Activated CD8-positive, alpha-beta memory T cell treated with anti-CD3 and anti-CD28 coated beads for 4 hours (primary cell): ENCODE measurements at places on chromosomes 3 and 15.

GRCh38 chr3:29936766-29937165 is 655.9 kb downstream of the RBMS3 start:
- no peak for DNase-seq

GRCh38 chr3:158845765-158846350 is 44.0 kb downstream of the MFSD1 start:
- no peak for DNase-seq

DNA sequence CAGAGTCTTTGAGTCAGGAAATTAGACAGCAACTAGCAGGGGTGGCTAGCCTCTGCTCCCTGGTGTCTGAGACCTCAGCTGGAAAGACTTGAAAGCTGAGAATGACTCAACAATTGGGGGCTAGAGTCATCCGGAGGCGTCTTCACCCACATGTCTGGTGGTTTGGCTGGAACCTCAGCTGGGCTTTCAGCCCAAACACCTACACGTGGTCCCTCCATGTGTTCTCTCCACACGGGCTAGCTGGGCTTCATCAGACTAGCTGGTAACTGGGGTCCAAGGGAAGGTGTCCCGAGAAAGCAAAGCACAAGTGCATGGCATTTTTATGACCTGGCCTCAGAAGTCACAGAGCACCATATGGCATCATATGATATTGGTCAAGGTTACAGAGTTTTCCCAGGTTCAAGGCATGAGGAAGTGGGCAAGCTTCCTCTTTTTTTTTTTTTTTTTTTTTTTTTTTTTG is 19.9 kb upstream of the ABHD2 start:
- no peak for DNase-seq

GRCh38 chr3:26208201-26208600 is 414.4 kb upstream of the LRRC3B start:
- DNase-seq, result no peak

- no peak for DNase-seq
These were observed 25.4 kb downstream of the SEMA6D start for GRCh38 chr15:47742742-47743141.

DNA sequence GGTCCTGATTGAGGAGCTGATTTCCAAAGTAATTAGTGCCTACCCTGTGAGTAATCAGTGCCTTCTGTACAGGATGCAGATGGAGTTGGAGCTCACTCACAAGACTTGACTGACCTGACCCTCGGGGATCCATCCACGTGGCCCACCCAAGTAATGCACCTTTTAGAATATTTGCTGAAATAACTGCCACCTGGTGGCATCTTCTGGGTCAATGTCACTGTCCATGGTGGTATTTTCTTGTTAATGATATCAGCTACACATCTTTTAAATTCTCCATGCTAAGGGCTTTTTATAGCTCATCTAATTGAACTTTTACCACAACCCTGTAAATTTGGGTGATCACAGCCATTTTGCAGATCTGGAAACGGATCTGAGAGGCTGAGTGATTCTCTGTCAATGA is 74.3 kb upstream of the ANKRD34C start:
- no peak for DNase-seq

DNA sequence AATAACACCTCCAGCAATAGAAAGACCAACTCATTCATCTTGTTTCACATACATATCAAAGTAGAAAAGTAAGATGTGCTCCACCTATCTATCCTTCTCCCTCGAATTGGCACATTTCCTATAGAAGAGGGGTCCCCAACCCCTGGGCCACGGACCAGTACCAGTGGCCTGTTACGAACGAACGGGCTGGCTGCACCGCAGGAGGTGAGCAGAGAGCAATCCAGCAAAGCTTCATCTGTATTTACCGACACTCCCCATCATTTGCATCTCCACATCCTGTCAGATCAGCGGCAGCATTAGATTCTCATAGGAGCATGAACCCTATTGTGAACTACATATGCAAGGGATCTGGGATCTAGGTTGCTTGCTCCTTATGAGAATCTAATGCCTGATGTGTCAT is 95.0 kb upstream of the CGNL1 start:
- no peak for DNase-seq
